ENCODE measurements at places on chromosomes 1 and 21.

GRCh38 chr1:23588749-23589548 lies 29.6 kb upstream of the ID3 start:
- no peak for DNase-seq

- no peak for DNase-seq
These were observed 62.9 kb downstream of the SEC16B start for GRCh38 chr1:177907000-177907399.

GRCh38 chr21:34500191-34500590 lies 11.8 kb downstream of the KCNE1 start:
- DNase-seq = no peak

DNA sequence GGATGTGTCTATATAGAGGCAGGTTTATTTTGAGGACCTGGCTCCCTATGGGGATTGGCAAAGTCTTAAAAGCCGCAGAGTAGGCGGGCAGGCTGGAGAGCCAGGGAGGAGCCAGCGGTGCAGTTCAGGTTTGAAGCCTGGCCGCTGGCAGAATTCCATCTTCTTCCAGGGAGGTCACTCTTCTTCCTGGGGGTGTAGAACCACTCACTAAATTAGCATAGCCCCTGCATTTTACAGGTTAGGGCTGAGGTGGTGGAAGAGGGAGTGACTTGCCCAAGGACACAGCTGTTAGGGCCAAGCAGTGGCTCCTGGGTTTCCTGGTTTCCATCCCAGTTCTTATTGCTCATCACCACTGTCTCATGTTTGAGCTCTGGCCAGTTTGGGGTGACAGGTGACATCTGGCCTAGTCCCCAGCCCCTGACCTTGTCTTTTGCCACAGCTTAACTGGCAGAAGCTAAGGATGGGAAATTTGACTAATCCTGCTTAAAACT lies 1.4 kb downstream of the PINK1 start:
- DNase-seq = no peak

DNA sequence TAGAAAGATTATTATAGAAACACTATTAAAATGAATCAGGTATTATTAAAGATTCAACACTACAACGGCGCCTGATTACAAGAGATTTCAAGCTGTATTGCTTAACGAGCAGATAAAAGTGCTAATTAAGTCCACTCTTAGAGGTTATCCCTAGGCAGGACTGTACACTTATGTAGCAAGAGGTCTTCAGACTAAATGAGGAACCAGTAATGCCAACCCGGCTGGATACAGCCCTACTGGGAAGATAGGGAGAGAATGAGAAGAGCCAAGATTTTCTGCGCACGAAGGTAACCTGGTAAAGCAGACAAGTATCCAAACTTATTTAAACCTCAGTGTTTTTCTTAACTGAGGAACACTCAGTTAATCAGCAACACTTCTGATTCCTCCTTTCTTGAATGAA lies 115.7 kb upstream of the HIVEP3 start:
- DNase-seq = no peak

- no peak for DNase-seq
These were observed 12.4 kb downstream of the LMNA start for GRCh38 chr1:156126630-156127534.

GRCh38 chr1:202961220-202961880 lies 3.2 kb upstream of the ADIPOR1 start:
- DNase-seq = no peak

GRCh38 chr1:242147096-242147976 lies 148.4 kb upstream of the MAP1LC3C start:
- no peak for DNase-seq

DNA sequence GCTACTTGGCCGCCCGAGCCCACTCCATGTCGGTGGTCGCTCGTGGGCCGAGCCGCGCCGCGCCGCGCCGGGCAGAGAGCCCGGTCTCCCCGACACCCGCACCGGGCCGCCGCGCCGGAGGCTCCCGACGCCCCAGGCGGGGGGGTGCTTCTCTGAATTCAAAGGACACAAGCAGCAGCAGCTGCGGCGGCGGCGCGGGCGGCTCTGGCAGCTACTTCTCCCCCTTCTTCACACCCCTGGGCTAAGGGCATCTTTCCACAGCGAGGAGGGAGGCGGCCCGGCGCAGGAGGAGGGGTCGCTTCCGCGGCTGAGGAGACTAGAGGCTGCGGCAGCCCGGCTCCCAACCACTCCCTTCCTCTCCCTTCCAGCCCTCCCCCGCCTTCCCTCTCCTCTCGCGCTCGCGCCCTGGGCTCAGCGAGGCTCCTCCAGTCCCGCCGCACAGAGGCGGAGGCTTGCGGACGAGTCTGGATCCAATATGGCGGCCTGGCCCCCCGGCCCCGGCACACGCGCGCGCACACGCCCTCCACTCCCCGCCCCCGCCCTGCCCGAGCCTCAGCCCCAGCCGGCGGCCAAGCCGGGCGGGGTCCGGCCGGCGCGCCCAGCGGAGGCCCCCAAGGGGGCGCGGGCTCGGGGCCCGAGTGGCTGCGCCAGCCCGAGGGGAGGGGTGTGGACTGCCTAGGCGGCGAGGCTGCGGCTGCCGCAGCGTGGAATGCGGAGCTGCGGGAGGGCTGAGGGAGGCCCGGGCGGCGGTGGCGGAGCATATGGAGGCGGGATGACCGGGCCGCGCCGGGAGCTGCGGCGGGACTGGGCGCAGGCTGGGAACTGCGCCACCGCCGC lies at the start of gene CDC42BPA:
TSS of gene CDC42BPA (minus strand) at position 477 of the 837 bp plus-strand sequence. CDS start 1,310 bp downstream, outside the sequence.
- peak; percentile 65 for DNase-seq

DNA sequence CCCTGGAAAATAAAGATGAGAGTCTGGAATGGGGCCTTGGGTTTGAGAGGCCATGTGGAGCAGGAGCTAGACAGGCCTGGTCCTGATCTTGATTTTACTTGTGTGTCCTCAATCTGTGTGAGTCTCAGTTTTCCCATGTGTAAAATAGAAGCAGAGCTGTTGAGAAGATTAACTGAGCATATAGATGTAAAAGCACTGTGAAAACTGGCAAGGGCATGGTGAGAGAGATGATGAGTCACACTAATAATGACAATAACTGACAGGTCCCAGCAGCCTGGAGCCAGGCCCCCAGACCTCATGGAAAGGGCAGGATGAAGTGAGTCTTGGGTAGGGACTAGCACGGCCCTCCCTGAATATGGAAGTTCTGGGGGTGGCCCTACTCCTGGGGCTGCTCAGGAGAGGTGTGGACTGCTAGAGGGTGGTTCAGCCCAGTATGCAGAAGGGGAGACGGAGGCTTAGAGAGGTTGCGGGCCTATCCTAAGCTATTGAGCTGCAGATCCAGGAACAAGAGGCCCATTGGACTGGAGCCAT lies 2.8 kb upstream of the AHDC1 start:
- DNase-seq = no peak

GRCh38 chr1:87220993-87221392 lies 107.7 kb upstream of the LMO4 start:
- DNase-seq = no peak
